ENCODE measurements at places on chromosomes 6 and 20.

GRCh38 chr6:25366903-25367545 is 87.8 kb downstream of the CARMIL1 start:
- no peak for DNase-seq

DNA sequence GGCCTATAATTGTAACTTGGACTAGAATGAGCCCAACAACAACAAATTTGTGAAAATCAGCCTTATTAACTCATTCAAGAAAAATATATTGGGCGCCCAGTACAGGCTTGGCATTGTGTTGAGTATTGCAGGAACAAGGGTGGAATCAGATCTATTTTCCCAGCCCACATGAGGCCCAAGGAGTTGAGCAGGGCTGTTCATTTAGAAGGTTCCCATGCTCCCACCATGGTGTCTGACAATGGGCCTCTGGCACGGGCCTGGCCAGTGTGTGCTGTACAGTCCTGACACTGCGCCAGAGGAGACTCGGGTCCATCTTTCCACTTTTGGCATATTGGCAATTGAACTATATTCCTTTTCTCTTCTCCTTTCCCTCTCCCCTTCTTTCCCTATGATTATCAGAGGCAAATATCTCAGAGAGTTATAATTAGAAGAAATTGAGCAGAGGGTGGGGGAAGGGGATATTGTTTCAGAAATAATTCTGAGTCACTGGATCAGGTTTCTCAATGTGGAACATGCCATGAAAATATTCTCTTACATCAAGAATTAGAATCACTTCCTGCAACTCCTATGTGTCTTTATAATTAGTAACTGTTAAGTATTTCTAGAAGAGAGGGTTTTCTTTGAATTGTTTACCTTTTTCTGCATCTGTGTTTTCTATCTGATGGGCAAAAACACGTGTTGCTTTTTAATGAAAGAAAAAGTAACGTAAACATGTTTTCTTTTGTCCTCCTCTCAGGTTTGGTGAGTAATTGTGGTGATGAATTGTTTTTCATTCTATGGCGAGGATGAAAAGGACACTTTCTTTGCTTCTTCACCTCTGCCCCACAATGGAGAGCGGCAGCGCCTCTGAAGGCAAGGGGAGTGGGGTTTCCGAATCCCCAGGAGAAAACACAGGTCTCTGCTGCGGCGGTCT is 209.4 kb downstream of the FOXA2 start:
- DNase-seq: no peak

DNA sequence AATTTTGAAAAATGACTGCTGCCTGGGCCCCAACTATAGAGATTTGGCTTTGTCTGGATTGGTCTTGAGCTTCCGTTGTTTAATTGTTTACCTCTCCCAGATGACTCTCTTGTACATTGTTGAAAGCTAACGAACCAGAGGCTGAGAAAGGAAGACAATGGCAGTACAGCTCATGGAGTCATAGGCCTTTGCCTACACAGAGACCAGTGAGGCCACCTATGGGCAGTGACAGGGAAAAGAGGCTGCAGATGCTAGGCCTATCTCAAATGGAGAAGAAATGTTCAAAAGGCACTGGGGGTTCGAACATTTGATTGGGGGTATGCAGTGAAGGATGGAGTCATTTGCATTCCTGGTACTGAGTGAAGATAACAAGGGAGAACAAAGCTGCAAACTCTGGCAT is 29.1 kb downstream of the OPN5 start:
- DNase-seq: peak; percentile 8

GRCh38 chr6:133673056-133673455 is 215.9 kb upstream of the TCF21 start:
- DNase-seq: peak; percentile 9

- DNase-seq: no peak
These were observed 11.2 kb downstream of the TCFL5 start for GRCh38 chr20:62850333-62850974.

- no peak for DNase-seq
These were observed 38.3 kb downstream of the SNX3 start for GRCh38 chr6:108222504-108222903.

DNA sequence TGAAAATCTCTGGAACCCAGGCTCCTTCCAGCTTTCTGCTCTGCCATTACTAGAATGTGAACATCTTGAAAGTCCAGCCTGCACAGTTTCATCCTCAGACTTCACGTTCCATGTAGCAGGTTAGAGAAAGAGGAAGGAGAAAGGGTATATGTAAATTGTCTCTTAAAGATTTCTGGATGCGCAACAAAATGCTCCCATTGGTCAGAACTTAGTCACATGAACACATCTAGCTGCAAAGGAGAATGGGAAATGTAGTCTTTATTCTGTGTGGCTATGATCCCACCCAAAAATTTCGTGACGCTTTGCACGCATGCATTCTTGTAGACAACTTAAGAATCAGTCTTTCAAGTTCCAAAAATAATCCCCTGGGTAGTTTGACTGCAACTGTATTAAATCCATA is 46.4 kb upstream of the CHD6 start:
- DNase-seq: no peak

GRCh38 chr6:18360188-18360587 is 27.0 kb upstream of the RNF144B start:
- DNase-seq: no peak

DNA sequence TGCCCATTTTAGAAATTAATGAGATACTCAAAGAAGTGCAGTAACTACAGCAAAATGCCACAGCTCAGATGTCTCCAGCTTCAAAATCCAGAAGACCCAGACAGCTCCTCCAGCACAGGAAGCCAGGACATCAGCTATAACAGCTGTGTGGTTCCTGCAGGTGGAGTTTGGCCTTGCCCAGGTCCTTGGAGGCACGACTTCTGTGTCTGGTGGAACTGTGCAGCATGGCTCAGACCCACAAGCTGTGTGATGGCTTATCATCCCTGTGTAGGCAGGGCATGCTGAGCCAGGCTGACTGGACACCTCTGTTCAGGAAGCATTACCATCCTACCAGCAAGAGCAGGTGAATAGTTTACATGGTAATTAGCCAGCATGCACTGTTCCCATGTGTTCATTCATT is 26.5 kb upstream of the CD93 start:
- no peak for DNase-seq

DNA sequence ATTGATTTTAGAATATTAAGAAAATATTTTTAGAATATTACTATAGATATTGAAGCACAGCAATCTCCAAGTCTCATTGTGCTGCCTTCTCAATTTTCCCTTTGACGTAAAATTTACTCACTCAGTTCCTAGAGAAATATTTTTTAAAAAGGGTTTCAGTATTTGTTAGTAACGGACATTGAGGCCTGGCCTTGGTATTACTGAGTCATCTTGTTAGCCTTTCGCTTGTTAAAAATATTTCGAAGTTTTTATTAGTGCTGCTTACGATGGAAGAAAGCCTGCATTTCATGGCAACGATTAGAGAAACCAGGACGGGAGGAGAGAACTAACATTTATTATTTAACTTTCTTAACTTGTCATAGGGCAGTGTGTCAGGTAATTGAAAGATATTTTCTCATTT is 82.2 kb downstream of the TIAM2 start:
- no peak for DNase-seq

- no peak for DNase-seq
These were observed 21.1 kb downstream of the RAET1L start for GRCh38 chr6:150004101-150004782.

DNA sequence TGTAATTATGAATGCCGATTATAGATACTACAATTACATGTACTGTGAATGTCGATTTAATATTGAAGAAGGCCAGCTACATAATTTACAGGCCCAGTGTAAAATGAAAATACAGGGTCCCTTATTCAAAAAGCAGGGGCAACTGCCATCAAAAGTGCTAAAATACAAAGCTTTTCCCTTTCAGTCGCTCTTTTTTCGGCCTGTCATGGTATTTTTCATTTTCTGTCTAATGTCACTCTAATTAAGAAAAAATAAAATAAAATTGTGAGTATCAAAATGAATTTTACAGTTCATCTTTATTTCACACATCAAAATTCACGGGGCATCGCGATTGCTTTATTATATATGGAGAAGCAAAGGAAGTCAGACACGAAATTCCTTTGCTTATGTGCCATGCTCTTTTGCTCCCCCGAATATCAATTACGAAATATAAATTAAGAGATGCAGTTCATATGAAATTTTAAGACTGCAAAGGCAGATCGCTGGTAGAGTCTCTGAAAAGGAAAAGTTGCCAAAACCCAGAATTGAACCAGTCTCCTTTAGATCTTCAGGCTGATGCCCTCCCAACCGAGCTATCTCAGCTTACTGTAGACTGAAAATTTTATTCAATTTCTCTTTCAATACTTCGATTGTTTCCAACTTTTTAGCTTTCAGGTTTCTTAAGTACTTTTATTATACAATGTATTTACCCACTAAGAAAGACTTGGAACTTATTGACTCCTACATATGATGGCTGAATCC is 197.0 kb downstream of the TRIM27 start:
- DNase-seq: no peak

DNA sequence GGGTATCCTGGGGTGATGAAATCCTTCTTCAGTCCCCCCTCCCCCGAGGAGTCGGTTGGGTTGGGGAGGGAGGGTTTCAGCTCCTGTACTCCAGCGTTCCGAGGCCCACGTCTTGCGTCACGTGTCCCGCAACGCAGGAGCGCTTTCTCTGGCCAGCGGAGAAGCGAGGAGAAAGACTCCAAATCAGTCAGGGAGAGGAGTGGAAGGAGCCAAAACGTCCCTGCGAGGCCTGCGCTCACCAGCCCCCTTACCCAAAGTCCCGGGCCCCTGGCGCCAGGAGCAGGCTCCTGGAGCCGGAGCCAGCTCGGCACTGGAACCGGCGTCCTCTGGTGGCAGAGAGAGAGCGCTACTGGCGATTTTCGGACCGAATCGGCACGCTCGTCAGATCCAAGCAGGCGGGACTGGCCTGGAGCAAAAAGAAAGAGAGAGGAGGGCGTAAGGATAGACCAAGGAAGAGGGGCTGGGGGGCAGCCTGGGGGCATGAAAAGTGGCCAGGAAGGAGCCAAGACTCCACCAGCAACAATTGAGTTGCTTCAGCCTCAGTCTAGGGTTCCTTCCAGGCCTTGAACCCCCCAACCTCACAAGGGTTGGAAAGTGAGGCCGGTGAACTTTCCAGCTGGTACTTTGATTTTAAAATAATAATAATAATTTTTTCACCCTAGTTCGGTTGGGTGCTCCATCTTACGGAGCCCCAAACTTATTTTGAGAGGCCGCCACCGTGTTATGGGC is at the start of gene GNAS:
Gene GNAS (plus strand): TSS at position 174 of the 729 bp plus-strand sequence.
- DNase-seq: peak; percentile 91

- no peak for DNase-seq
These were observed 730.3 kb downstream of the DOK5 start for GRCh38 chr20:55205665-55206064.

- peak; percentile 46 for DNase-seq
These were observed 36.7 kb upstream of the CHD6 start for GRCh38 chr20:41654884-41655283.

GRCh38 chr6:13635948-13636658 is 21.0 kb downstream of the NOL7 start:
- DNase-seq: no peak

GRCh38 chr20:50130995-50131394 is 18.0 kb upstream of the UBE2V1 start:
- no peak for DNase-seq

- peak; percentile 67 for DNase-seq
These were observed 56.4 kb downstream of the NRN1 start for GRCh38 chr6:5950361-5950785.

DNA sequence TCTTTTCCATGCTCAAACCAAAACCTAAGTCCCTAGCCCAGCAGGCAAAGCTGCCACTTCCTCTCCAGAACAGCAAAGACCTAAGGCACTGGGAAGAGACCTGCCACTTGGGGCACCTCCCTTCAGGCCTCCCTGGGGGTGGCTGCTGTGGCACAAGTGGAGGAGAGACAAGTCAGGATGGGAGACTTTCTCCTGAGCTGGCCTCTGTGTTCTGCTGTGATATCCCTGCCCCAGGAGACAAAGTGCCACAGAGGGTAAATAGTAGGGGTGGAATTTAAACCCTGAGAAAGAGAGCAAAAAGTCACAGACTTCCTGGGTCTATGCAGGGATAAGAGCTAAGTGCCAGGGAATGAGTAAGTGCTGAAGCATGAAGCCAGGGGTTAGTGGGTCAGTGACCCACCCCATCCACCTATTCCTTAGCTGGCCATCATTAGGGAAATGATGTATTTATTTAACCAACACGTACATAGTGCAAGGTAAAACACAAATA is 84.2 kb downstream of the MRPL14 start:
- no peak for DNase-seq

- DNase-seq: no peak
These were observed 5.0 kb downstream of the COL20A1 start for GRCh38 chr20:63297796-63298572.

GRCh38 chr6:7761051-7761450 is 35.2 kb downstream of the BMP6 start:
- no peak for DNase-seq

DNA sequence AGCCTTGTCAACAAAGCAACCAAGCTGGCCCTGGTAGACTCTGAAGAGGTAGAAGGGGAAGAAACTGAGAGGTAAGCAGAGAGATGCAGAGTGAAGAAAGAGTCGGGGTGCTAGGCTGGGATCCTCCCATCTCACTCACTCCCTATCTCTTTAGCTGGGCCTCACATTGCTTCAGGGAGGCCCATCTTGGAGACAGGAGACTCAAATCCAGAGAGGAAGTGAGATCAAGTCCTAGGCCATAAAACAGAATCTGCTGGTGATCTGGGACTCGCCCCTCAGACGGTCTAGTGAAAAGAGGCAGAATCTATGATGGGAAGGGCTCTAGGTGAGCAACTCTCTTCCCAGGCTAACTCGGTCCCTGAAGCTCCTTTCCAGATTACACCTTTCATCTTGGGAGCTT is 659 bp upstream of the GUCA1B start:
- DNase-seq: no peak

- DNase-seq: no peak
These were observed 185.0 kb downstream of the CENPW start for GRCh38 chr6:126524811-126525326.

DNA sequence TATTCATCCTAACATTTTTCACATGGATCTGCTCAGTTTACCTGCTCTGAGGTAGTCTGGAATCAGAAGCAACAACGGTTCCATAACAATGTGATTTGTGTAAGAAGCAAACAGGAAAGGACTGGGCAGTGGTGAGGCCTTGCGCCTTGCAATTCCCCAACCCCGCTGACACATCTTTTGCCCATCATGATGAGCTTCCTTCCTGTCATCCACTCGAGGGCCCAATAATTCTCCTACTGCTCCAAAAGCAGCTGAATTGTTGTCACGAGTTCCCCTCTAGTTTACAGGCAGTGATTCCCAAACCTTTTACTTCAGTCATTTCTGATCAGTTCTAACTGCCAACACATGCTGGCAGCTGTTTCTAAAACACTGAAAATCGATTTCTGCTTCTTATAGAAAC is 22.9 kb downstream of the STX7 start:
- DNase-seq: no peak

- DNase-seq: no peak
These were observed 44.7 kb downstream of the NFATC2 start for GRCh38 chr20:51497542-51498467.

DNA sequence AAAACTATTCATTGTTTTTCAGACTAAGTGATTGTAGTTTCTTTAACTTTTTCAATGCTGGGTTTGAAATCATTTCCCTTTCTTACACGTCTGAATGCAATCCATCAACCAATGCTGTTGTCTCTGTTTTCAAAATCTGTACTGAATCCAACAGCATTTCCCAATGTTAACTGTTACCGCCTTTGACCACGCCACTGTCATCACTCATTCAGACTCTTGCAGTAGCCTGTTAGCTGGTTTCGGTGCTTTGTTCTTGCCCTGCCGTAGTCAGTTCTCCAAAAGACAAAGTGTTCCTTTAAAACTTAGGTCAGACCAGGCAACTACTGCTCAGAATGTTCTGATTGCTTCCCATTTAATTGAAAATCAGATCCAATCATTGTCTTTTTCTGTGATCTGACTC is 131.3 kb downstream of the PLCB4 start:
- no peak for DNase-seq
